Stimulated activated CD8-positive, alpha-beta memory T cell treated with anti-CD3 and anti-CD28 coated beads, Interleukin-2, amount 100 ng/mL, for 48 hours (primary cell): ENCODE measurements at places on chromosomes 7 and 10.

DNA sequence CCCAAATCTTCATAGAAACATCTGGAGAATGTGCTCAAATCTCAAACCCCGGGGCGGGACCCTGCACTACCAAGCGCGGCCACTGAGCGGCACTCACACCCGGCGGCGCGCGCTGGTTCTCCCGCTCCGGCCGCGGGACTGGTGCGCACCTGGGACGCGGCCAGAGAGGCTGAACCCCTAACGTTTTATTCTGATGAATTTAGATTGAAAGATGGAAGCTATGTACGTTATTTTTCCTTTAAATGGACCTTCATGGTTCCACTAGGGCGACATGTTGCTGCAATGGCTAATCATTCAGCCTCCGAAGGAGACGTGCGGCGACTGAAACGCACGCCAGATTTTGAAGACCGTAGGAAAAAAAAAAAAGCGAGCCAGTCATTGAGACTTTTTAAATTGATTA, 107.0 kb upstream of the INSIG1 start:
- DNase-seq, result peak; percentile 50

- DNase-seq, result no peak
These were observed 10.4 kb downstream of the JCAD start for GRCh38 chr10:30048768-30049517.

- DNase-seq, result no peak
These were observed 77.5 kb downstream of the SDK1 start for GRCh38 chr7:3378390-3379150.

- no peak for DNase-seq
These were observed 97.3 kb upstream of the STK17A start for GRCh38 chr7:43485580-43485979.

DNA sequence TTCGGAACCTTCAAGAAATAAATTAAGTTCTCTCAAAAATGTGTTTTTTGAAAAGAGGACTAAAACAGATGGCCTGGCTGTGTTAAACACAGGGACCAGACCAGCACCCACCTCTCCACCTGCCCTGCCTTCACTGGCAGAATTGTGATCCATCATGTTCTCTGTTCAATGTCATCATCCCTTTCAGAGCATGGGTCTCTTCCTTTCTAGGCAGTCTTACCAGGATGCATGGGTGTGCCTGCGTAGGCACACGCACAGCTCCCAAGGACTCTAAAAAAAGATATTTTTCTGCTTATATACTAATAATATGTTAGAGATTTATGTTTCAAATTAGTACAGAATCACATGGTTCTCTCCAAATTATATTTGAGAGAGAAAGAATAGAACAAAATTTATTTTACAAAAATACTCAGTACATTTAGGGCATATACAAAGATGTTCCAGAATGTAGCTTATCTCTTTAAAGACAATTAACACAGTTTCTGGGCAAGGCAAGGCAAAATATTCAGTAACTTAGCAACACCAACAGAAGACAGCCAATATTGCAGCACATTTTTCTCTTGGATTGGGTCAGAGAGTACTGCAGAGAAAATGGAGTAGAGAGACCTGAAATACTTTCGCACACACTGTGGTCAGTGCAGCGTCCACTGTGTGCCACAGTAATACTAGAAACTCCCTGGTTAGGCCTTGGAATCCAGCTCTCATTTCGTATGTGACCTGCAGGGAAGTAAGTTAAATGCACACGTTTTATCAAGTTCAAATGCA, 52.8 kb downstream of the EGFR start:
- DNase-seq, result no peak
